ENCODE measurements at places on chromosomes 12 and 14. TPM values are rescaled to one million over a fixed set of nuclear protein-coding genes. Genes with fewer than 3 reads are reported as not detected.

- peaks cover 35% of the 10 kb centered on the region for H3K27me3 ChIP-seq
- no peak overlapping the region for H3K27ac ChIP-seq
- DNase-seq, result no peak
Measured at GRCh38 chr14:104091927-104092771, 6.6 kb downstream of the ASPG start.

KLRC4 gene
- not detected for polyA plus RNA-seq

DNA sequence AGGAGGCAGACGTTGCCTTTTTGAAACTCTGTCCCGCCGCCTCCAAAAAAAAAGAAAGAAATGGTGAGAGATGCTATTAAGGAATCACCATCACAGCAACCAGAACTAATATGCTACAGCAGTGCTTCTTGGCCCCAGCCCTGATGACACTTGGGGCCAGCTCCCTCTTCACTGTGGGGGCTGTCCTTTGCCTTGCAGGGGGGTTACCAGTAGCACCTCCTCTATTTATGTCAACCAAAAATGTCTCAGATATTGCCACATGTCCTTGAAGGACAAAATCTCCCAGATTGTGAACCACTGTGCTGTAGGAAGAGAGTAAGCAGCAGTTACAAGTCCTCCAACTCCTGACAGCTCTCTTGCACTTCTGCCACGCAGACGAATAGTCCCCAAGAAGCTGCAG, 76.4 kb downstream of the LRRC74A start:
- peaks cover 8% of the 10 kb centered on the region for H3K4me1 ChIP-seq
- no peak for DNase-seq
- H3K4me3 ChIP-seq, result no peak overlapping the region
- no peak overlapping the region for H3K27ac ChIP-seq
- H3K36me3 ChIP-seq, result no peaks in the 10 kb centered on the region
- no peaks in the 10 kb centered on the region for H3K27me3 ChIP-seq

GRCh38 chr12:46219132-46219876, 49.5 kb downstream of the SLC38A1 start:
- no peaks in the 10 kb centered on the region for H3K36me3 ChIP-seq
- DNase-seq, result no peak
- no peaks in the 10 kb centered on the region for H3K27me3 ChIP-seq
- H3K4me3 ChIP-seq, result no peak overlapping the region

OR4Q3 gene
- not detected for polyA plus RNA-seq

GRCh38 chr12:32205731-32206130, 99.1 kb downstream of the BICD1 start:
- no peaks in the 10 kb centered on the region for H3K27me3 ChIP-seq
- H3K4me1 ChIP-seq, result no peaks in the 10 kb centered on the region
- no peak overlapping the region for H3K4me3 ChIP-seq

- no peaks in the 10 kb centered on the region for H3K36me3 ChIP-seq
- H3K27ac ChIP-seq, result no peak overlapping the region
- H3K4me3 ChIP-seq, result no peak overlapping the region
- no peak for DNase-seq
Measured at GRCh38 chr14:33404054-33404453, 465.4 kb downstream of the NPAS3 start.

GRCh38 chr12:124517260-124518050, 50.0 kb downstream of the NCOR2 start:
- peak overlapping the region; percentile 37 for H3K4me3 ChIP-seq
- H3K27me3 ChIP-seq, result no peaks in the 10 kb centered on the region
- H3K27ac ChIP-seq, result peak overlapping the region; percentile 97
- H3K4me1 ChIP-seq, result peaks cover 89% of the 10 kb centered on the region
- no peaks in the 10 kb centered on the region for H3K36me3 ChIP-seq

DNA sequence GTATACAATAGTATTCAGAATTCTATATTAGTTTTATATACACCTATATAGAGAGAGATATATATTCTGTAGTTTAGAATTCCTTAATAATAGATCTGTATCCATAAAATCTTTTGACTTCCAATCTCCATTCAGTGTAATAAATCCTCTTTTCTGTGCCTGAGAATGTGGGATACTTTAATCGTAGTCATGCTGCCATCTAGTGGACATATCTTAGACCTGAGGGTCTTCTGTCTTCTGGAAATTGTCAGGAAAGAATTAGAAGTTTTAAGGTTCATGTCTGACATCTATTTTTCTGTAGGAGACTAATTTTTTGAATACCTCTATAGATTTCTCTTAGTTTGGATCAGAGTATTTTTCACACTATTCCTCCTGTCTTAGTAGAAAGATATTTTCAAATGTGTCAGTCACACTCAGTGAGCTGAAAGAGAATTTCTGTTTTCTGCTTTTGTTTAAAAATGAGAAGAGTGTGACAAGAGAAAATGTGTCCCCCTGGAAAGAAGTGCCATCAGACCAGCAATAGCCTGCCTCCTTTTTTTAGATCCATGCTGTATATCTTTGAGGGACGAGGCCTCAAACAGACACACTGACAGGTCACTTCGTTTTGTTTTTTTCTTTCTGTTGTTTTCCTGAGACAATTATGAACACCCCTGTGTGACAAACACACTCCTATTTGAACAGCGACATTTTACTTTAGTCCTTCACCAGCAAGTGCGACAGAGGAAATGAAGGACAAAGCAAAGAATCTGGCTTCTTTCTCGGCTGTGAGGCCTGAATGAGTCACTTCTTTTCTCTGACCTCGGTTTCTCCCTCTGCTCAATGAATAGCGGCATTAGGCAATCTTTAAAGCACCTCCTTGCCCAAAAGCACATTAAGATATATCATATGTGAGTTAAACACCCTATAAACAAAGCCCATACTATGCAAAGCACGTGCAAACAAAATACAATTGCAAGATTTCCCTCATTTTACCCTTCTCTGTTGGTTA, 96.3 kb downstream of the GALC start:
- no peak overlapping the region for H3K4me3 ChIP-seq
- no peak for DNase-seq
- no peaks in the 10 kb centered on the region for H3K27me3 ChIP-seq
- H3K27ac ChIP-seq, result no peak overlapping the region

DNA sequence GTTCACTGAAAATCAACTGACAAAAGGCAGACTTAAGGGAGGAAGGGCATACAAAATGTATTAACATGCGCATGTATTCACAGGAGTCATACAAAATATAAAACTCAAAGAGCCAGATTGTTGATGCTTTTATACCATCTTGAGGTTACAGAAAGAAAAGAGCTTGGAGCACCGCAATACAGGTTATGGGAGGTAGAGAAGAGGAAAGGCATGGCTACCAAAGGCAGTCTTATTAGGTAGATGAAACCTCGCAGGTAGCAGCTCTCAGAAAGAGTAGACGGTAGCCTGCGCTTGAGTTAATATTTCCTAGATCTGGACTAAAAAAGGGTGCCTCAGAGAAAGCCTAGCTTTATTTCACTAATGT, 69.0 kb upstream of the DHRS4 start:
- H3K4me1 ChIP-seq, result no peaks in the 10 kb centered on the region
- DNase-seq, result peak; percentile 27
- no peaks in the 10 kb centered on the region for H3K36me3 ChIP-seq
- no peaks in the 10 kb centered on the region for H3K27me3 ChIP-seq
- H3K27ac ChIP-seq, result peak overlapping the region; percentile 15

DNA sequence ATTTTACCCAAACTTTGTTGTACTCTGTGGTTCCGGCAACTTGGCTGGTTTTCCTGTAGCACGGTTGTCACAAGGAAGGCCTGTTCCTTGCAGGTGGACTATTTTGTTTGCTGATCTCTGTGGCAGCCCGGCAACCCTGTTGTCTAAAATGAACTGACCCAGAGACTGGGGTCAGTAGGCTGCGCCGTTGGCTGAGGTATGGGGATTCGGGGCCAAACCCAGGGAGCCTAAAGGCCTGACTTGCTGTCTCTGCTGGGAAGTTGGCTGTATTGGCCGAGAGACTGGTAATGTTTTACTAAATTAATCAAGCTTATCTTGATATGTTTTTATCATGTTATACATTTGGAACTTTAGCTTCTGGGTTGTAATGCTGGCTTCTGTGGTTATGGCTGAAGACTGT, 13.8 kb downstream of the SMIM41 start:
- DNase-seq, result no peak
- peaks cover 4% of the 10 kb centered on the region for H3K4me1 ChIP-seq
- H3K27ac ChIP-seq, result peak overlapping the region; percentile 56
- no peaks in the 10 kb centered on the region for H3K36me3 ChIP-seq
- no peaks in the 10 kb centered on the region for H3K27me3 ChIP-seq

DNA sequence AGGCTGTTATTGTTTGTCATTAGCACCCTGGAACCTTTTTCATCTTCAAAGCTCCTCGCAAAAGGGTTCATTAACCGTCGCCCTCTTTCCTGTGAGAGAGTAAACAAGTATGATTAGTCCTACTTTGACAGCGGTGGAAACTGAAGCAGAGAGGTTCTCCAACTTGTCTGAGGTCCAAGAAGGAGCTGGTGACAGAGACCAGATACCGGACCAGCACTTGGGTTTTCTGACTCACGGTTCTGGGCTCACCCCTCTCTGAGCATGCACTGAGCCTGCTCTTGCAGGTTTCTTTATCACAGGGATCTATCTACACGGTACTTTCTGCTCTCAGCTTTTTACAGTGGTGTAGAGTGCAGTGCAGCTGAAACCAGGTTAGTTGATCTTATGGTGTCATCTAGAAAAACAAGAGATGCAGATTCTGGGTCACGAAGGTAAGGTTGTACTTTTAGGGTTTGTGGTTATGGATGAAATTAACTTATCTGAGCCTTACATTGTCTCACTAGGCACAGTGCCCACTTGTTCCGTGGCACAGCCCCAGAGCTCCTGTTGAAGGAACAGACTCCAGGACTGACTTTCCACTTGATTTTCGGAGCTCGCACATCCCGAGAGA, 62.1 kb downstream of the PPP2R5C start:
- H3K27me3 ChIP-seq, result no peaks in the 10 kb centered on the region
- H3K27ac ChIP-seq, result peak overlapping the region; percentile 89
- peaks cover 44% of the 10 kb centered on the region for H3K4me1 ChIP-seq
- peak; percentile 49 for DNase-seq

COX8C gene
- polyA plus RNA-seq, result not detected

KANSL2 gene
- 23.6 TPM for polyA plus RNA-seq

E2F7 gene
- not detected for polyA plus RNA-seq

FSCB gene
- polyA plus RNA-seq, result not detected

DNA sequence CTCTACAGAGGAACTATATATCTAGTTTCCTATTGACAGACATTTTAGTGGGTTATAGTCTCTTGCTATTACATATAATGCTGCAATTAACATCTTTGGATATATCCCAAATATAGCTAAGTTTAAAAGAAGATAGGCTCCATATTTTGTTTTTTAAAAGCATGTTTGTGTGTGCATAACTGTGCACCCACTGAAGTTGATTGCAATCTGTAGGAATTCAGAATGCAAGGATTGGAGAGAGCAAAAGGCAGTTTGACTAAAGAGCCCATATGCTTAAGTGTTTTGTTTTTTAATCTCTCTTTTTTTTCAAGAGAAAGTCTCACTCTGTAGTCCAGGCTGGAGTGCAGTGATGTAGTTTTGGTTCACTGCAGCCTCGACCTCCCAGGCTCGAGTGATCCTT, 9.4 kb upstream of the ABCD4 start:
- H3K27ac ChIP-seq, result no peak overlapping the region
- DNase-seq, result no peak
- H3K4me1 ChIP-seq, result no peaks in the 10 kb centered on the region

DNA sequence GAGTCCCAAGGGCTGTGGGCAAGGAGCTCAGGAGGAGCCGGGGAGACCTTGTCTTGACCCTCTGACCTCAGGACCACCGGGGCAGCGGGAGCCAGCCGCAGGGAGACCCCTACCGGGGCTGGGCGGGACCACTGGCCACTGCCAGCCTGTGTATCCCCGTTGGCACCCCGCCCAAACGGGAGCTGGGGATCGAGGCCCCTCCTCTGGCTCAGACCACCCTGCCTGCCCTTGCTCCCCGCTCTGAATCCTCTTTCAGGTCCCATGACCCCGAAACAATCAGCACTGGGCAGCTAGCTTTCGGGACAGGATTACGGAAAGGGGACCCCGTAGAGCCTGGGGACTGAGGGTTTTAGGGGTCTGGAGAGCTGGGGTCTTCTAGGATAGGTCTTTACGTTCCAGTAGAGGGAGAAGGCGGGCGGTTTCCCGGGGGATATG, 1.3 kb downstream of the GLI1 start:
- peaks cover 13% of the 10 kb centered on the region for H3K27me3 ChIP-seq
- H3K27ac ChIP-seq, result peak overlapping the region; percentile 20
- H3K4me3 ChIP-seq, result peak overlapping the region; percentile 69
- peaks cover 36% of the 10 kb centered on the region for H3K4me1 ChIP-seq
- H3K36me3 ChIP-seq, result no peaks in the 10 kb centered on the region

DNA sequence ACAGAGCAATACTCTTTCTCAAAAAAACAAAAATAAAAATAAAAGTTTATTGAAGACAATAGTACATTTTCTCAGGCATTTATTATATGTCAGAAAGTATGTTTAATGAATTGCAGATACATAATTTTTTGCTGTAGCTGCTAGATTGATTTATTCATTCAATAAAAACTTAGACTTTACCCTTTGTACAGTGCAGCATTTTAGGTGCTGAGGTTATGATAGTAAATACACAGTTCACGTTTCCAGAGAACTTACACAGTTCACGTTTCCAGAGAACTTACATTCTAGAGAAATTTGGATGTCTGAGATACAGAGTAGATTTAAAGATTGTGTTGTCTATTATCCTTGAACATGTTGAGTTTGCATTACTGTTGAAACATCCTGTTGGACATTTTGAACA, 25.3 kb downstream of the TMTC3 start:
- no peak overlapping the region for H3K4me3 ChIP-seq
- H3K27ac ChIP-seq, result no peak overlapping the region
- H3K4me1 ChIP-seq, result no peaks in the 10 kb centered on the region
- no peak for DNase-seq
- H3K36me3 ChIP-seq, result peaks cover 57% of the 10 kb centered on the region

GRCh38 chr12:32107359-32108267, 966 bp downstream of the BICD1 start:
- H3K36me3 ChIP-seq, result no peaks in the 10 kb centered on the region
- no peak for DNase-seq
- H3K4me1 ChIP-seq, result peaks cover 32% of the 10 kb centered on the region
- peak overlapping the region; percentile 97 for H3K4me3 ChIP-seq
- peak overlapping the region; percentile 82 for H3K27ac ChIP-seq
- H3K27me3 ChIP-seq, result no peaks in the 10 kb centered on the region

DNA sequence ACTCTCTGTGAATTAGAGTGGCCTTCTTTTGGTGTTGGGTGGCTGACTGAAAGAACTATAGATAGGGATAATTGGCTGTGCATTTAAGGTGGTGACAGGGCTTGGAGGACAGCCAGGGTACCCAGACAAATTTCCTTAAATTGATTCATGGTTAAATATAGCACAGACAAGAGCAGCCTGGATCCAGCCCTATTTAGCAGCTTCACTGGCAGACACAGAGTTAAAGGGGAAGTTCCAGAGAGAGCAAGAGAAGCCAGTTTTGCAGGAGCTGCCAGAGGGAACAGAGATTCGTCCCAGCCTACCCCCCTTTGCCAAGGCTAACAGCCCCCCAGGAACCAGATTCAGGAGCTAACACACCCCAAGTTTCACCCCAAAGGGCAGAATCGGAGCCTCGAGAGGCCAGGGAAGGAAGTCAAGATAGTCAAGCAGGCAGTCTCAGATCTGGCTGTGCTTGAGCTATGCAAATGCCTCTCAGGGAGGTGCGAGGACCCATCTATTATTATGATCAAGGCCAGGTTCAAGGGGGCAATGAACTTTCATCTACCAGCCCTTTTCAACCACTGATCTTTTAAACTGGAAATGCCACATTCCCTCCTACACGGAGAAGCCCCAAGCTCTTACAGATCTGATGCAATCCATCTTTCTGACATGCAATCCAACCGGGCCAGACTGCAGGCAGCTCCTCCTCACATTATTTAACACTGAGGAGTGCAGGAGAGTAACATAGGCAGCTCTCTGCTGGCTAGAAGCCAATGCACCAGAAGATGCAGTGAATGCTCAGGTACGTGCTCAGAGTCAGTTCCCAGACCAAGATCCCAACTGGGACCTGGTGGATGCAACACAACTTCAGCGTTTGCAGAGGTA, 58.2 kb downstream of the DHRS2 start:
- H3K4me1 ChIP-seq, result peaks cover 26% of the 10 kb centered on the region
- no peaks in the 10 kb centered on the region for H3K27me3 ChIP-seq
- no peak for DNase-seq
- no peaks in the 10 kb centered on the region for H3K36me3 ChIP-seq
